D341Med (cell line): ENCODE measurements at places on chromosomes 11 and 22.

DNA sequence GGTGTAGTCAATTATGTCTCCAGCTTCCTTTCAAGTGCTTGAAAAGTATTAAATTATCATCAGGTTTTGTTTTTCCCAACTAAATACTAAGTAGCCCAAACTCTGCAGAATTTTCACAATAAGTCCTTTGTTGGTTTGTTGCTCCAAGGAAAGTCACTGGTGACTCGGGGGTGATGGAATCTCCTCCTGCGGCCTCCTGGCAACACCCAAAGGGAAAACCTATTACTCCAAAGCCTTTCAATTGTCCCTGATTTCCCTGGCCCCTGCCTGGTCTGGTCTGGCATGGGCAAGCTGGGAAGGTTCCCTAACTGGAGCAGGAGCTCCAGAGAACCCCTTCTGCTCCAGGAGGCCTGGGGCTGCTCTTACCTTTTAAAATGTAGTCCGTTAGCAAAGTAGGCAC, 47.9 kb downstream of the FEZ1 start:
- no peak for DNase-seq

DNA sequence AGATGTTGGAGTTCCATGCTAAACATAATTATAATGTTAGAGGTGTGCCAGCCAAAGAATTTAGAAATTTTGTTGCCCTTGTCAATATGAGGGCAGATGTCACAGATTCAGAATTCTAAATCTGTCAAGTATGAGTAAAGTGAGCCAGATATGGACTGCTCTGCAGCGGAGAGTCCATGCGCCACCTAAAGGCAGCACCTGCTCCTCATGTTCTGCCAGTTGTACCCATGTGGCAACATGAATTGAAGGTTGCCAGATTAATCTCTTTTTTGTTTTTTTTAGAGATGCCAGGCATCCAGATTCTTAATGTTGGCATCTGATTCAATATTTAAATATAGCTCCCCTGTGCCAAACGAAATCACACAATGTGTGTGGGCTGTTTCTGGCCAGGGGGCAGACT, 678.6 kb upstream of the ANO5 start:
- peak; percentile 57 for DNase-seq

- DNase-seq = no peak
Measured at GRCh38 chr22:41305646-41306045, 4.3 kb downstream of the ZC3H7B start.

DNA sequence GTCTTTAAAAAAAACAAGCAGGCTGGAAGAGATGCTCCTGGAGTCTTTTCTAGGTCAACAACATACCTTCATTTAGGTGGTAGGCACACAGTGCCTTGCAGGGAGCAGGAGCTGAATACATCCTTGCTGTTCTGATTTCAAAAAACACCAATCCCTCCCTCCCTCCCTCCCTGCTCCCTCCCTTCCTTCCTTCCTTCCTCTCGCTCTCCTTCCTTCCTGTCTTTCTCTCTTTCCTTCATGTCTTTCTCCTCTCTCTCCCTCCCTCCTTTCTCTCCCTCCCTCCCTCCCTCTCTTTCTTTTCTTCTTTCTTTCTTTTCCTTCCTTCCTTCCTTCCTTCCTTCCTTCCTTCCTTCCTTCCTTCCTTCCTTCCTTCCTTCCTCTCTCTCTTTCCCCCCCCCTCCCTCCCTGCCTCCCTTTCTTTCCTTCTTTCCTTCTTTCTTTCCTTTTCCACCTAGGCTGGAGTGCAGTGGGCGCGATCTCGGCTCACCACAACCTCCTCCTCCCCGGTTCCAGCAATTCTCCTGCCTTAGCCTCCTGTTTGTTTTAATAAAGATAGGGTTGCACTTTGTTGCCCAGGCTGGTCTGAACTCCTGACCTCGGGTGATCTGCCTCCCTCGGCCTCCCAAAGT, 245.1 kb downstream of the MIAT start:
- no peak for DNase-seq

DNA sequence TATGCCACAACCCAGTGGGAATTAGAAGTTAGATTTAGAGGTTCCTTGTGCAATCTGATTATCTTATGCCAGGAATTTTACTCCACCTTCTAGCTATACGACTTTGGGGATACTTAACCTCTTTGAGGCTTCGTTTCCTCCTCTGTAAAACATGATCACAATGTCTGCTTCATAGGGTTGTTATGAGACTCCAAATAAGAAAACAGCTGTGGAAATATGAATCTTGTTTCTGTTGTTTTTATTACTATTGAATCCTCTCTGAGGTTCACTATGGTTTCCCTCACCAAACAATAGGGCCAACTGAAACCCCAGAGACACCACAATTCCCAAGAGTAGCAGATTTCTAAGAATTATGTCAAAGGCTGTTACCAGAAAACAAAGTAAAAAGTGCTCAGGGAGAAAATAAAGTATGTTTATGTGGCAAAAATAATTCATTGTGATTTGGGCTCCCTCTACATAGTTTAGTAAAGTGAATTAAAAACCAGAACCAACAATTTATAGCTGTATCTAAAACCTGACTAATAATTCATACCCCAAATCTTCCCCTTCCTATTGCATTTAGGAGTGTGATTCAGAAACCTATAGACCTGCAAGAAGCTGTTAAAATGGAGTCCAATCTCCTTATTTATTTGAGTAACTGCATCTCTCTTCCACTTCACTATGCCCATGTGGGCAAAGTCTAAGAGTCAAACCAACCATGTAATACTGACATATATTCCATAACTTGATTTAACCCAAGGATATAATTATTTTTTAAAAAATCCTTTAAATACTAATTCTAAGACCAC, 38.4 kb downstream of the AMBRA1 start:
- DNase-seq = no peak

- no peak for DNase-seq
Measured at GRCh38 chr11:11415901-11416300, 62.9 kb upstream of the CSNK2A3 start.

- no peak for DNase-seq
Measured at GRCh38 chr11:70597751-70598625, 199.7 kb downstream of the CTTN start.

- DNase-seq = no peak
Measured at GRCh38 chr11:120195601-120196320, 15.1 kb upstream of the OAF start.

- DNase-seq = no peak
Measured at GRCh38 chr11:65651339-65651588, 11.5 kb downstream of the RELA start.

- no peak for DNase-seq
Measured at GRCh38 chr11:100735949-100736675, 49.0 kb downstream of the ARHGAP42 start.

GRCh38 chr11:2355000-2355644, 22.0 kb upstream of the CD81 start:
- DNase-seq = no peak

GRCh38 chr22:46681010-46681409, 57.0 kb downstream of the CERK start:
- no peak for DNase-seq

DNA sequence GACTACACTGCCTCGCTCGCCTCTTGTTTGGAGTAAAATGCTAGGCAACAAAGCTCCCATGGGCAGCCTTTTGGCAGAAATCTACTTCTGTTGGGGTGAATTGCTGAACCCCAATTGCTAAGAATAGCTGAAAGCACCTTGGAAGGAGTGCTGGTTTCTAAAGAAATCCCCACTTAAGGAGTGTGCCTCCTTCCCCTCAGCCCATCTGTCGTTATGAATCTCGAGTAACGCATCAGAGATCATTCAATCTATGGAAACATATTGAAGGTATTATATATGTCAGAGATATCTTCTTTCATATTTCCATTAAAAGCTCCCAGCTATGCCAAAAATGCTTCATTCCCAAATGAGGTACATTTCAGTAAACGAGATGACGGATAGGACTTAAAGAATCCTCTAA, 229.6 kb upstream of the BLID start:
- no peak for DNase-seq

DNA sequence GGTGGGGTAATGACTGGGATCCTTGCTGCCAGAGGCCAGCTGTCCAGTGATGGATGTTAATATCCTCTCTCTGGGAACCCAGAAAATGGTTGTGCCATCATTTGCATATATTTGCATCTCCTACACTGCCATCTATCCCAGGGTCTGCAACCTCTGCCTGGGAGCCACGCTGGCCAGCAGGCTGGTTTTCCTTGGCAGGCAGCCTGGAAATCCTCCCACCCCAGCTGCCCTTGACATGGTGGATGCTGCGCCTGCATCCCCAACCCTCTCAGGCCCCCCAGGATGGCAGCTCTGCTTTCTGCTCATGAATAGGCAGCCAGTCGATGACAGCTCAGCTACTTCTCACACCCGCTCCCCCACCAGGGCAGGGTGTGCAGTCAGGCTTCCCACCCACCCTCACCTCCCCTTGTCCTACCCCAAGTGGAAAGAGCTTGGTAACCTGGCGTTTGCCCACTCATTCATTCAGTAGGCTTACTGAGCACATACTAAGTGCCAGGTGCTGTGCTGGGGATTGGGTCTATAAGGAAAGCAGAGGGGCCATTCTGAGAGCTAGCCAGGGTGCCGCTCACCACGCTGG, 202.5 kb downstream of the TRIM29 start:
- no peak for DNase-seq

DNA sequence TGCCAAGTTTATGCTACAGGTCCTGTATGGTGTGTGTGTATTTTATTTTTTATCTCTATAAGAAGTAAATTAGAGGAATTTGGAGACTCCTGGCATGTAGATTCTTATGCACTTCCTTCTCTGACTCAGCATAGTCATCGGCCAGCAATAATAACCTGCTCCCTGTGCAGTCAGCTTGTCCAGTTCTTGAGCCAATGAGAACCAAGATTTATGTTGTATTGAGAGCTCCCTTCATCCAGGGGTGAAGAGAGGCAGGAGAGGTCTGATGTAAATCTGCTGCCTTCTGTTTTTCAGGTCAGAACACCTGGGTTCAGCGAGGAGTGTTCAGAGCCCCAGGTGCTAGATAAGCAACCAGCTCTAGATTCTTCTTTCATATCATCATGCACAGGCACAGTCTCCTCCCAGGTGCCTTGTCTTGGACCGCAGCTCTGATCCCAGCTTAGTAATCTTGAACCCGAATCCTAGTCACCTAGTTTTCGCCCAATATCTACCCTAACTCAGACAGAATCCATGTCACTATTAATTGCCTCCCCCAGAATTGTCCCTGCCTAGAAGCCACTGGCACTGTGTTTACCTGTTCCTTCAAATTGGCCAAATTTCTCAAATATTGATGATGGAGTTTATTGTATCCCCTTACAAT, 328.2 kb upstream of the NCAM1 start:
- DNase-seq = no peak

DNA sequence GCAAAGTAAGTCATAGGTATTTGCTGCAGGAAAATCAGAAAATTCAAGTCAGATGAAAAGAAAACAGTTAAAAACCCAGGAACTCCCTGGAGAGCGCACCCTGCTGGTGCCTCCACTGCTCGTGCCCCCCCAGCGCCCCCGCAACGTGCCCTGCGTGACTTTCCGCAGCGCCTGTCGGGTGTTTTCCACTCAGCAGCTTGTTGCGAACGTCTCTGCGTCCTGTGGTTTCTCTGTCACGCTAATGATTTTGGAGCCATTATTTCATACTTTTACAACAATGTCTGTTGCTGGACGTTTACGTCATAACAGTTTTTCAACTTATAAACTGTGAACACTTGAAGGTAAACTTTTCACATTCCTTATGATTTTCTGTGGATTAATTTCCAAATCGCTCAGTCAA, 5.0 kb downstream of the CRELD2 start:
- no peak for DNase-seq

DNA sequence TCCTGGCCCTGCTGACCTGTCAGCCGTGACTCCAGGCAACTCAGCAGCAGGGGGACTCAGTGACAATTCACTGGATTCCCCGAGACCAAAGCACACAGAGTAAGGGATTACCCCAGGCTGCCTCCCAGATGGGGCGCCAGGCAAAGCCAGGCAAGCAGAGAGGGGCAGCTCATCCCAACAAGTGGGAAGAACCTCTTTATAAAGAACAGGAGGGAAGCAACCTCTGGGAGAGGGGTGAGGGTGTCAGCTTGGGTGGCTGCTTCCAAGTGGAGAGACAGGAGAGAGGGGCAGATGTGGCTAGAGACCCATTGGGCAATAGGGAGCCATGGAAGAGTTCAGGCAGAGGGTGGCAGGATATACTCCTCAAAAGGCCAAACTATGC, 1.2 kb downstream of the SLC22A12 start:
- no peak for DNase-seq

- no peak for DNase-seq
Measured at GRCh38 chr11:3913921-3914320, 58.5 kb downstream of the STIM1 start.

GRCh38 chr11:82117362-82117761, 616.3 kb downstream of the FAM181B start:
- no peak for DNase-seq

GRCh38 chr22:38317122-38317994, at the start of gene CSNK1E:
Gene CSNK1E (minus strand): TSS chr22:38317433. CDS start chr22:38314157, 3,276 bp downstream.
- DNase-seq = peak; percentile 96

- DNase-seq = no peak
Measured at GRCh38 chr11:122159173-122159721, 43.2 kb upstream of the BLID start.

- no peak for DNase-seq
Measured at GRCh38 chr11:79249295-79249993, 191.4 kb downstream of the TENM4 start.

GRCh38 chr11:93526641-93527583, 16.3 kb downstream of the SMCO4 start:
- no peak for DNase-seq

DNA sequence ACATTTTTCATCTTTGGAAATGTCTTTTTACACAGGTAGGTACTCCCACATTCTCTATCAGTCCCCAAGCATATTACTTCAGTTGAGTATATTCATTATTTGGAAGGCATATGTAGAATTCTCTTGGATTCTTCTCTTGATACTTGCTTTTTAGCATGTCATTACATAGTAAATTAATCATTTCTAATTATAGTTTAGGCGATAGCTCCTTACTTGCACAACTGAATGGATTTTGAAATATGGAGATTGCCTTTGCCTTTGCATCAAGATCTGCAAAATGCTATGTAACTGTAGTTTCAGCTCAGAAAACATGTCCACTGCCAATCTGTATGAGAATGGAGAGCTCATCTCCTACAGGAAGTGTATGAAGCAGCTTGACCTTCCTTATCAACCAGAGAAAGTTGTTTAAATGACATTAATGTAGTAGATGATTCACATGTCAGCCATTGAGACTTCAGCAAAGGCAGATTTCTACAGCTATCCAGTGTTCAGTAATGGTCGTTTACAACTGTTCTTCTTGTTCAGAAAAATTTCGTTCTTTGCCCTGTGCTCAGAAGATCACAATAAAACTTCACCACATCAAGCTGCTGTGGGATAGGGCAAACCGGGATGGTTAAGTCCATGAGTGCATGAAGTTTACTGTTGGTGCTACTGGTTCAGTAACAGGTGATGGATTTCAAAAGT, 61.6 kb downstream of the PPP6R3 start:
- DNase-seq = no peak

- no peak for DNase-seq
Measured at GRCh38 chr22:25736378-25737011, 5.5 kb upstream of the MYO18B start.
